ENCODE measurements at places on chromosomes 5 and 9. TPM values are rescaled to one million over a fixed set of nuclear protein-coding genes. Genes with fewer than 3 reads are reported as not detected.
A peak's percentile ranks its signal among the peaks of the same experiment; 100 is the strongest.

Gene AGPAT2
- 38.3 TPM for total RNA-seq

Gene ZNF658
- 1.7 TPM for total RNA-seq

Gene TMEM215
- total RNA-seq = not detected

Gene EDIL3
- not detected for total RNA-seq

Gene GKAP1
- total RNA-seq = 2.8 TPM

Gene RABL6
- 108 TPM for total RNA-seq

- H3K27ac ChIP-seq = no peak overlapping the region
- no peaks in the 10 kb centered on the region for H3K36me3 ChIP-seq
- DNase-seq = no peak
- H3K4me1 ChIP-seq = peaks cover 3% of the 10 kb centered on the region
- H3K4me3 ChIP-seq = no peak overlapping the region
- H3K27me3 ChIP-seq = no peaks in the 10 kb centered on the region
Observed at GRCh38 chr5:143251190-143251589, 152.3 kb downstream of the NR3C1 start.

DNA sequence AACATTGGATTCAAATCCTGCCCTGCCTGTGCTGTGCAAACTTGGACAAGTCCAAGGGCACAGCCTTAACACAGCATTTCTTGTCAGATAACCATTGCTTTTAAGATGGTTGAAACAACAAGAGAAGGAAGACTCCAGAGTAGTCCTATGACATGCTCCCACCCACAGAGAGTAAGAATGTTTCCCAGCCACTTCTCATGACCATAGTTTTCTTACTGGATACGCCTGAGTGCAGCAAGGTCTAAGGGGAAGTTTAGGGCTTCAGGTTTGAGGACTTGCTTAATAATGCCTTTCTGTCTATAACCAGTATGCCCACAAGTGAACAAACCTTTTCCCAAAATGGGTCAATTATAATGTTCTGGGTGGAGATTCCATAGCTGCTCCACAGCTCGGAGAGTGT, 126.4 kb downstream of the SLF1 start:
- H3K27me3 ChIP-seq = peaks cover 5% of the 10 kb centered on the region
- DNase-seq = no peak
- no peak overlapping the region for H3K27ac ChIP-seq
- peaks cover 5% of the 10 kb centered on the region for H3K4me1 ChIP-seq

- no peaks in the 10 kb centered on the region for H3K4me1 ChIP-seq
- H3K36me3 ChIP-seq = no peaks in the 10 kb centered on the region
- H3K27ac ChIP-seq = no peak overlapping the region
Observed at GRCh38 chr5:53165431-53166182, 56.0 kb upstream of the MOCS2 start.

- no peaks in the 10 kb centered on the region for H3K4me1 ChIP-seq
- no peak overlapping the region for H3K4me3 ChIP-seq
- H3K36me3 ChIP-seq = no peaks in the 10 kb centered on the region
- no peak for DNase-seq
- peaks cover 1% of the 10 kb centered on the region for H3K27me3 ChIP-seq
Observed at GRCh38 chr5:147558826-147559225, 49.0 kb upstream of the DPYSL3 start.

GRCh38 chr5:7849681-7850394, 1.1 kb downstream of the CFAP90 start:
- no peak overlapping the region for H3K27ac ChIP-seq
- DNase-seq = no peak
- no peaks in the 10 kb centered on the region for H3K36me3 ChIP-seq
- peaks cover 16% of the 10 kb centered on the region for H3K4me1 ChIP-seq

DNA sequence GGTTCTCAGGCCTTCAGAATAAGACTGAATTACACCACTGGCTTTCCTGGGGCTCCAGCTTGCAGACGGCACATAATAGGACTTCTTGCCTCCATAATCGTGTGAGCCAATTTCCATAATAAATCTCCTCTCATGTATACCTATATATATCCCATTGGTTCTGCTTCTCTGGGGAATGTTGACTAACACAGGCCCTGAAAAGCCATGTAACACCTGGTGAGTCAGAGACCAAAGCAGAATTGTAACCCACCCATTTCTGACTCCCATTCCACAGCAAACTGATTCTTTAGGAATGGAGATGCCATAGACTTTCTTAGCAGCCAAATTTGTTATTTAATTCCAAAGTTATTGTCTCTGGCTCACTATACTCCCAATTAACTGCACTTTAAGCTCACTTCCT, 85.4 kb upstream of the AGXT2 start:
- H3K36me3 ChIP-seq = no peaks in the 10 kb centered on the region
- peaks cover 39% of the 10 kb centered on the region for H3K27me3 ChIP-seq
- peaks cover 18% of the 10 kb centered on the region for H3K4me1 ChIP-seq

DNA sequence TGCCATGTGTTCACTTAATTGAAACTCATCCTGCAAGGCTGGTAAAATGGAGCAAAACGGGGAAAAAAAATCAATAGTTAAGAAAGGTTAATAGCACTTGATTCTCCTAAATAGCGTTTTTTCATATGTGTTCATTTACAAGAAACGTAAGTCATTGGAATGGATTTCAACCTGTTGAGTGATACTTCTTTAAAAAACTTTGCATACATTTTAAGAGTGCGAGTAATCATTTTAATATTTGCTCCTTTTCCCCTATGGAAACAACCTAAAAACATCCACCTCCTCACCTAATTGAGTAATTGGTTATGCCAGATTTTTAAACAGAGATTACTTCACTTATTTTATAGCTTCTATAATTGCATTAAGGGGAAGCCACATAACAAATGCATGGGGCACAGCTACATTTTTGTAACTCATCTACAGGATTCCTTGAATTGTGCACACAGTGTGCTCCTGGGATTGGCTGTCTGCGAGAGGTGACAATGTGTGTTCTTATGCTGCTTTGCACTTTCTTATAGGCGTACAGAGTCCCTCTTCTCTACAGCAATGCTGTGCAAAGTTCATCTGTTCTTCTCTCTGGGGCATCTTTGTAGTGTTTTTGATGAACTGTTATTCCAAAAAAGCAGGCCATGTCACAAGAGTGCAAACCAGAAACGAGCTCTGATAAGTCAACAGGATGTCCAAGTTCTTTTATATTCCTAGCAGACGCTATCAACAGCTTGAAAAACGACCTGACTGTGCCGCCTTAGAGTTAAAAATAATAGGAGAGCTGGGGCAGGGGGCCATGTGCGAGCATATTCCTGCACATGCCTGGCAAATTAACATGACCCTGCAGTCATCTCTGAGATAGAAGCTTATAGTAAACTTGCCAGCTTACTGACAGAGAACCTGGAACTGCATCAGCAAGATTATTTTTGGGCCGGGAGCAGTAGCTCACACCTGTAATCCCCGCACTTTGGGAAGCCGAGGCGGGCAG, 117.9 kb downstream of the GOLPH3 start:
- no peaks in the 10 kb centered on the region for H3K36me3 ChIP-seq
- no peaks in the 10 kb centered on the region for H3K4me1 ChIP-seq
- H3K27me3 ChIP-seq = peaks cover 2% of the 10 kb centered on the region
- H3K4me3 ChIP-seq = no peak overlapping the region
- no peak for DNase-seq

DNA sequence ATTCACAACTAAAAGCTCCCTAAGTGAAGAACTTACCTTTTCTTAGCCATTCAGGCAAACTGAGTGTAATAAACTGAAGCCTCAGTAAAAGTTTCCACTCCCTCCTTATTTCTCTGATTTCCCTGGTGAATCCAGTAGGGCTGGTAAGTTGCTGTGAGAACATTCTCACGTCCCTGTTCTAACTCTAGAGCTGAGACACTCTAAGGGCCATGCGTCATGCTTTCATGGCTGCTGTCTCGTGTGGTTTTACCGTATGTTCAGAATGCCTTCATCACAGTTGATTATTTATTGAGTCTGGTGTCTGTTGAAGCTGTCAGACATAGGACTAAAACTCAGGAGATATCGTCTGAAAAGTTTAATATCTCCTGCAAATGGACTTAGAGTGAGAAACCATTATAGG, 1.3 kb downstream of the OR2S2 start:
- no peaks in the 10 kb centered on the region for H3K36me3 ChIP-seq
- no peaks in the 10 kb centered on the region for H3K4me1 ChIP-seq
- no peak for DNase-seq
- H3K27ac ChIP-seq = no peak overlapping the region
- no peak overlapping the region for H3K4me3 ChIP-seq

GRCh38 chr9:5489630-5490490, 20.5 kb upstream of the PDCD1LG2 start:
- H3K27me3 ChIP-seq = no peaks in the 10 kb centered on the region
- H3K4me1 ChIP-seq = peaks cover 21% of the 10 kb centered on the region
- H3K4me3 ChIP-seq = no peak overlapping the region
- no peak overlapping the region for H3K27ac ChIP-seq
- H3K36me3 ChIP-seq = peaks cover 4% of the 10 kb centered on the region
- DNase-seq = no peak

- H3K27ac ChIP-seq = no peak overlapping the region
- no peak for DNase-seq
- no peaks in the 10 kb centered on the region for H3K4me1 ChIP-seq
- no peak overlapping the region for H3K4me3 ChIP-seq
Observed at GRCh38 chr5:10130881-10131280, 118.8 kb downstream of the ATPSCKMT start.

DNA sequence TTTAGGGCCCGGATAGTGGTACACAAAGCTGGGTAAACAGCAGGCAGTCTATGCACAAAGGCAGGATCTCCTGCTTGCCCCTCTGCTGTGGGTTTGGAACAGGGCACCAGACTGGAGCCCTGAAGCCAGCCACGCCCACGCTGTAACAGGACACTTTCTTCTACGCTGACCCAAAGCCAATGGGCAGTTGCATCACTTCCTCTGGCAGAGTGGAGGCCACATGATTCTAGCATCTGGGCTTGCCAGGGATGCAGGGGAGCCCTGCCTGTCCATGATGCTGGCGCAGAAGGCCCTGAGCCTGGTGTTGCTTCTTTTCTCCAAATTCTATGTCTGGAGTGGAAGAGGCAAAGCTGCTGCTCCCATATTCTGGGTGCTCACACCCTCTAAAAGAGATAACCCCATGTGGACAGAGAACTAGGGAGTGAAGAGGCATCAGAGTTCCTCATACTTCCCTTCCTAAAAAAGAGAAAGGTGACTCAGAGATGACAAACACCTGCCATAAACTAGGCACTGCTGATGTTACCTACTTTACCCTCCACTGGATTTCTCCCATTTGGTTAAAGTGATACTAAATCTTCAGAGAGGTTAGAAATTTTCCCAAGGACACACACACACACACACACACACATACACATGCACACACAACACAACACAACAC, 260.3 kb upstream of the KLF4 start:
- no peaks in the 10 kb centered on the region for H3K36me3 ChIP-seq
- no peak overlapping the region for H3K4me3 ChIP-seq
- no peak overlapping the region for H3K27ac ChIP-seq
- no peaks in the 10 kb centered on the region for H3K27me3 ChIP-seq

DNA sequence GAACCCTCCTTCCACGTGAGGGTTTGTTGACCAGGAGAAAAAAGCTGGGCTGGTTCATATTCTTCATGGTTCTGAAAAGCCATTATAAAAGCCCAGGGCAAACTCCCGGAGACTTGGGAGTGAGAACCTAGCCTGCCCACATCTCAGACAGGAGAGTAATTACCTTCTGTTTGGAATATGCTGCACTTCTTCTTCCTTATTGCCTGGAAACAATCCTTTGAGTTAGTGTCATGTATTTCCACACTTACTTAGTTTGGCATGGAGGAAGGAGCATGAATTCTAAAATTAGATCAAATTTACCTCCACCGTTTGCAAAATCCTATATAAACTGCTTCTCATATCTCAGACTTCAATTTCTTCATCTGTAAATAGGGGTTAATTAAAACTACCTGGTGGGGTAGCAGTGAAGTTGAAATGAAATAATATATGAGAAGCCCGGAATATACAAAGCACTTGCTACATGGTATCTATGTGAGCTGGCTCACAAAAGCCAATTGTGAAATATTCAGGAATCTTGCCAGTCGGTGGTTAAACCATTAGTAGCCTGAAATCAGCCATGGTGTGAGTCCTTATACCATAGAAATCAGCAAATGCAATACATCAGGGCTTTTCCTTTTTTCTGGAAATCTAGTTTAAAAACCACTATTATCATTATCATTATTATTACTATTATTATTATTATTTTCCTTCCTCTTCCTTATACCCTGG, 140.0 kb upstream of the RAD23B start:
- H3K4me3 ChIP-seq = no peak overlapping the region
- peaks cover 5% of the 10 kb centered on the region for H3K27me3 ChIP-seq
- H3K27ac ChIP-seq = no peak overlapping the region
- H3K36me3 ChIP-seq = no peaks in the 10 kb centered on the region
- H3K4me1 ChIP-seq = no peaks in the 10 kb centered on the region

DNA sequence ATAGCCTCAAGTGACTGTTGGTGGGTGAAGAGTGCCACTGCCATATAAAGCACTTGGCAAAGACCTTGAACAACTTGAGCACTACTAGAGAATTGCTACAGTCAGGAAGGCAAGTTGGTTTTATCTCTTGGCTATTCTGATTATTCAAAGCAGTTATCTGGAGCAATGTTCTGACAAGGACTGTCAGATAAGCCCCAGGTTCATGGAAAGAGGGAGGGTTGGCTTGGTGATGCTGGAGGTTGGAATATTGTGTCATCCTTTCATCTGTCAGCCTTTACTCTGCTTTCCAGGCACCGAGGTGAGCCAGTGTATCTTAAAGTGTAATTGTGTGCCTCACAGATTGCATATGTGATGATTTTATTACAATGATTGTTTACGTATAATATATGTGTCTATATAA, 548.4 kb upstream of the ZNF608 start:
- H3K4me3 ChIP-seq = no peak overlapping the region
- no peaks in the 10 kb centered on the region for H3K4me1 ChIP-seq
- H3K27ac ChIP-seq = no peak overlapping the region

- peak overlapping the region; percentile 19 for H3K27ac ChIP-seq
- no peak overlapping the region for H3K4me3 ChIP-seq
- H3K27me3 ChIP-seq = peaks cover 2% of the 10 kb centered on the region
Observed at GRCh38 chr5:57383093-57383861, 99.3 kb downstream of the ACTBL2 start.

DNA sequence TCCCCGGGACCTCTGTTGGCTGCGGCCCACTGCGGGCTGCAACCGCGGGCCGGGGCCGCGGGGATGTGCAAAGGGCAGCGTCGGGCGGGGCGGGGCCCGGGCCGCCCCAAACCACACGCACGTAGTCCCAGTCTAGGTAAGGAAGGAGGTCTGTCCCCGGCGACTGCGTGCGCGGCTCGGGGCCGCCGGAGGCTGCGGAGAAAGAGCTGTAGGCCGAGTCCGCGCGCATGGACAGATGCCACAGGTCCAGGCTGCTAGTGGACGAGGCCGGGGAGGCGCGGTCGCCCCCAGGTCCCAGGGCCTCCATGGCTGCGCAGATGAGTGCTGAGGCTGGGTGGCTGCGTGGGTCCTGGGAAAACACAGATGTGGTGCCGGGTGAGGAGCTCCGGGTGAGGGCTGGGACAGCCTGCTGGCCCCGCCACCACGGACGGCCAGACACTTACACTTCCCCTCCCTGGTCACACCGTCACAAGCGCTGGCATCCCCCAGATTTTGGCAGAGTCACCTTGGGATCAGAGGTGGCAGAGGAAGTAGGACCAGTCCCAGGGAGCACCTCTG, 4.5 kb downstream of the SHROOM1 start:
- H3K4me3 ChIP-seq = peak overlapping the region; percentile 21
- no peaks in the 10 kb centered on the region for H3K36me3 ChIP-seq
